ENCODE measurements at places on chromosomes 3 and 15.

GRCh38 chr3:149992416-149993058, 21.8 kb upstream of the PFN2 start:
- DNase-seq, result no peak

GRCh38 chr3:61439122-61439458, 122.3 kb upstream of the PTPRG start:
- no peak for DNase-seq

DNA sequence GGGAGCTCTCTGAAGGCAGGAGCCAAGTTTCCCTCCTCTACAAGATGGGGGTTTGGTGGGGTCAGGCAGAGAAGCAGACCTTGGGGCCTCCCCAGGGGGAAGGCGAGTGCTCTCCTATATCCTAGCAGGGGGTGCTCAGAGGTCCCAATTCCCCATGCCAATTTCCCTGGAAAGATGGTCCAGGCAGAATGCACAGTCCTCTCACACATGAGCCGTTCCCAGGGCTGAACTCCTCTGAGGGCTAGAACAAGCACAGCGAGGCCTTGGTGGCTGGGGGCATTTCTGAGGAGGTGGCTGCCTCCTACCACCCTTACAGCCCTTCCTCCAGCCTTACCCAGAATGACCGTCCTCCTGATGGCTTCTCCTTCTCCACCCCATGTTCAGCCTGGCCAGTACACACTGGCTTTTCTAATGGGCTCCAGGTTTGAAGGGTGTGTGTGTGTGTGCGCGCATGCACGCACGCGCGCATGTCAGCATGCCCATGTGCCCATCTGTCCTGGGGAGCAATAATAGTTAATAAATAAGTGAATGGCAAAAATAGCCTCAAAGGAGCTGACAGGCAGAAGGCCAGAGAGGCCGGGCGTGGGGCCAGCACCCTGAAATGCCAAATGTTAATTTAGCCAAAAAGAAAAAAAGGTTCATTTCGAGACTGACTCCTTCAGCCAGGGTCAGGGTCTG, 24.4 kb downstream of the ADCY5 start:
- no peak for DNase-seq

- no peak for DNase-seq
These were observed 247.4 kb downstream of the WDR72 start for GRCh38 chr15:53512029-53512428.

- no peak for DNase-seq
These were observed 18.5 kb downstream of the PAK2 start for GRCh38 chr3:196757876-196758739.

DNA sequence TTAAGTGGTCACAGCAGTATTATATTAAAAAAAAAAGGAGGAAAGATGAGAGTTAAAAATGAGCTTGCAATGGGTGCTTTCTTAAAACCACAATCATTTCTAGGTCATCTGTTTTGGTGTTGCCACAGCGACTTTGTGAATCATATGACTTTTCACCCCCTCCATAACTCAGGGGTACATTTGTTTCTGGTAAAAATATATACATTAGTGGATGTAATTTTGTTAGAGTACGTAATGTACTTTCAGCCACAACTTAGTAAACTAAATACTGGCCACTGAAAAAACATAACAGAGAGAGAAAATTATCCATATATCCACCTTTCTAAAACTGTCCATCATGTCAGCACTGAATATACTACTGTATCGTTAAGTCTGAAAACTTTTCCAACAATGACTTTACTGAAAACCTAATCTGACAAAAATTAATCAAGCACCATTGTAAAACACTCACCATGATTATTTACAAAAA, 3.4 kb downstream of the ANKRD28 start:
- no peak for DNase-seq

DNA sequence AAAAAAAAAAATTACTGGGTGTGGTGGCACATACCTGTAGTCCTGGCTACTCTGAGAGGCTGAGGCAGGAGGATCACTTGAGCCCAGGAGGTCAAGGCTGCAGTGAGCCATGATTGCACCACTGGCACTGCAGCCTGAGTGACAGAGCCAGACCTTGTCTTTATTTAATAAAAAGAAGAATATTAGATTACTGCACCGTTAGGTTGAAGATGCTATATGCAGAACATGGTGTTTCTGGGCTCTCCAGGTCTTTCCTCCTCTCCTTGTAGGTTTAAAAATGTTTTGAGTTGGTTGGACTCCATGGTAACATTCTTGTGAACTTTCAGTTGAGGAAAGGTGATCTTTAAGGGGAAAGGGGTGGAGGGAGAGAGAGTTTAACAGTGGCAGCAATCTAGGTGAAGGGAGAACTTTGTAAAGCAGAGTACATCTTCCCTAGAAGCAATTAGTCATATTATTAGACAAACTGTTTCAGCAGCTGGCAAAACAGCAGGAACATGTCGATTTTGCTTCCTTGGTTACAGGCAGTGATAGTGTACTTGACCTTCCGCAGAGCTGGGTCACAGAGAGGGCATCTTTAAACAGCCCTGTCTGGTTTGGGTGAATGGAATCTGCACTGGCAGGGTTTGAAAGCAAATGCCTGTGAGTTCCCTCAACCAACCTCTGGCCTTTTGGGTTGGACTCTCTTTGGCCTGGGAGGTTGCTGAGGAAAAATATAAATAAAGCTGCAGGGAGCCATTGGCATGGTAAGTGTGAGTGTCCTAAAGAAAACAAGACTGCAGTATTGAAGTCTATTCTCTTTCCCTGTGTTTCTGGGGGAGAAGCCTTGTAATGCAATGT, 42.8 kb downstream of the NR2C2 start:
- peak; percentile 11 for DNase-seq

- DNase-seq, result no peak
These were observed 27.4 kb upstream of the SLCO2A1 start for GRCh38 chr3:134057006-134057653.

DNA sequence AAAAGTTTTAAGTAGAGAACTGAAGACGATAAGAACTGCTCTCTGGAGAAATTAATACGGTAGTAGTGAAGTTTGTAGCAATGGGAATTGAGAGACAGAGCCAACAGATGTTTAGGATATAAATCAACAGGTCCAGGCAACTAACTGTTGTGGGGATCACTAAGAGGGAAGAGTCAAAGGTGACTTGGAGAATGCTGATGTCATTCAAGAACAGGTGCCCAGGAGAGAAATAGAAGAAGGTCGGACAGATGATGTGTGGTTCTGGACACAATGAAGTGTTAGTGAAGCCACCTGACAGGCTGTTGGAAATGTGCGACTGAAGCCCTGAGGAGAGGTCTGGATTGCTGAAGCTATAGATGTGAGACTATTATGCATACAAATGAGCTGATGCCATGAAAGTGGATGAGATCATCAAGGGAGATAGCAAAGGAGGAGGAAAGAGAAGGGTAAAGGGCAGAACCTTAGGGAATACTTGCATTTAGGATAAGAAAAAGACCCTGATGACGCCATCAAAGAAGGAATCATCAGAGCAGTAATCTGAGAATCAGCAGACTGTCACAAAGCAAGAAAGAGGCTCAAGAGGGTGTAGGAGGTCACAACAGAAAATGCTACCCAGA, 183.7 kb downstream of the FRMD5 start:
- no peak for DNase-seq

DNA sequence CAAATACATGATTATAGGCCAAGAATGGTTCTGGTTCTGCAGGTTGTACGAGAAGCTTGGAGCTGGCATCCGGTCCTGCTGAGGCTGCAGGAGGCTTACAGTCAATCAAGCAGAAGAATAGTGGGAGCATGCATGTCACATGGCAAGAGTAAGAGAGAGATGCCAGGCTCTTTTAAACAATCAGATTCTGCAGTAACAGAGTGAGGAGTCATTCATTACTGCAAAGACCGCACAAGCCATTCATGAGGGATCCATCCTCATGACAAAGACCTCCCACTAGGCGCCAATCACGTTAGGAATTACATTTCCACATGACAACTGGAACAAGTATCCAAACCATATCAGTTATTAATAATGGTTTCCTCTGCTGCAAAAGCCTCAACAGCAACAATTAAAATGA, 536.8 kb downstream of the CADM2 start:
- DNase-seq, result no peak

- no peak for DNase-seq
These were observed 210.9 kb upstream of the TOPAZ1 start for GRCh38 chr3:44030687-44031305.

GRCh38 chr15:59817834-59818233, 128.7 kb upstream of the BNIP2 start:
- DNase-seq, result no peak

- no peak for DNase-seq
These were observed 59.5 kb downstream of the PIK3CB start for GRCh38 chr3:138775254-138775595.

DNA sequence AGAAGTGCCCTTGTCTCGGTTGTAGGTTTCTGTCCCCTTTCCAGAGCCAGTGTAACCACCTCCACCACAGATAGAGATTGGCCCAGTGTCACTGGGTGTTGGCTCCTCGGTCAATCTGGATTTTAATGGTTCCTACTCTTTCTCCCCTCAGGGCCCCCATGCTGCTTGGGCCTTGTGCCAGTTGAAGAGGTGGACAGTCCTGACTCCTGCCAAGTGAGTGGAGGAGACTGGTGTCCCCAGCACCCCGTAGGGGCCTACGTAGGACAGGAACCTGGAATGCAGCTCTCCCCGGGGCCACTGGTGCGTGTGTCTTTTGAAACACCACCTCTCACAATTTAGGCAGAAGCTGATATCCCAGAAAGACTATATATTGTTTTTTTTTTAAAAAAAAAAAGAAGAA, 75.2 kb downstream of the BOC start:
- no peak for DNase-seq

- no peak for DNase-seq
These were observed 42.9 kb downstream of the RLBP1 start for GRCh38 chr15:89178307-89178977.

- DNase-seq, result no peak
These were observed 25.6 kb upstream of the ATG7 start for GRCh38 chr3:11246663-11246970.

- no peak for DNase-seq
These were observed 64.4 kb upstream of the PRICKLE2 start for GRCh38 chr3:64289622-64290021.

DNA sequence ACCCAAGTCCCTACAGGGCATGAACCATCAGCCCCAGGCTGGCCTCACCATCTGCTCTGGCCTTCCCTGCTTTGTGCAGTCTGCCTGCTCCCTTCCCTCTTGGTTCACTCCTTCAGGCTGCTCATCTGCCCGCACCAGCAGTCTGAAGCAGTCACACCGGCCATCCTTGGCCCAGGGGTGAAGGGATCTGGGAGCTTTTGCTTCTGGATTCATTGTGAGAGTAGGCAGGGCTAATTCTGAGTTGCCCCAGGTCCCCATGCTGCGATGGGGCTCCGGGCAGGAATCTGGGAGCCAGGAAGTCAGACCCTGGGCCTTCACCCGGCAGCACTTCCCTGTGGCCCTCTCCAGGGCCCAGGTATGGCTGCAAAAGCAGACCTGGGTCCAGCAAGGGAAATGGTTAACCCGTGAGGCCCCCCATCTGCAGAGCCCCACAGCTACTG, 99.7 kb downstream of the VGLL4 start:
- DNase-seq, result no peak

- no peak for DNase-seq
These were observed 73.1 kb upstream of the BHLHE40 start for GRCh38 chr3:4906107-4906621.

GRCh38 chr3:27657404-27657803, 64.7 kb downstream of the EOMES start:
- no peak for DNase-seq

DNA sequence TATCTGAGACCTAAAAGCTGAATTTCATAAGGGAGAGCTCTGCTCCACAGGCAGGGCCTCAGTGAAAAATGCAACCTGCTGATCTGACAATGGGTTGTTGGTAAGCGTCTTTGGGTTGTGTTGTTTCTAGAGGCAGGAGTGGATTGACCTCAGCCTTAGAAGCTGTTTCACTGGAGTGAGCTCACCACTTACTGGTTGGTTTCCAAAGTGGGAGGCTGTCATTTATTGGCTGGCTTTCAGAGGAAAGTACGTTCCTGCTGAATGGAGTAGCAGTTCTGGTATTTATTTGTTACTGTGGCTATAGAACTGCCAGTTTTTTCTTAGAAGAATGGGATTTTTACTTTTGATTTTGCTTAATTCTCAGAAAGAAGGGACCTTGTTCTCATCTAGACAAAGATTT, 29.3 kb upstream of the COL6A5 start:
- no peak for DNase-seq

- DNase-seq, result no peak
These were observed 57.7 kb downstream of the SUMF1 start for GRCh38 chr3:4409415-4409814.

DNA sequence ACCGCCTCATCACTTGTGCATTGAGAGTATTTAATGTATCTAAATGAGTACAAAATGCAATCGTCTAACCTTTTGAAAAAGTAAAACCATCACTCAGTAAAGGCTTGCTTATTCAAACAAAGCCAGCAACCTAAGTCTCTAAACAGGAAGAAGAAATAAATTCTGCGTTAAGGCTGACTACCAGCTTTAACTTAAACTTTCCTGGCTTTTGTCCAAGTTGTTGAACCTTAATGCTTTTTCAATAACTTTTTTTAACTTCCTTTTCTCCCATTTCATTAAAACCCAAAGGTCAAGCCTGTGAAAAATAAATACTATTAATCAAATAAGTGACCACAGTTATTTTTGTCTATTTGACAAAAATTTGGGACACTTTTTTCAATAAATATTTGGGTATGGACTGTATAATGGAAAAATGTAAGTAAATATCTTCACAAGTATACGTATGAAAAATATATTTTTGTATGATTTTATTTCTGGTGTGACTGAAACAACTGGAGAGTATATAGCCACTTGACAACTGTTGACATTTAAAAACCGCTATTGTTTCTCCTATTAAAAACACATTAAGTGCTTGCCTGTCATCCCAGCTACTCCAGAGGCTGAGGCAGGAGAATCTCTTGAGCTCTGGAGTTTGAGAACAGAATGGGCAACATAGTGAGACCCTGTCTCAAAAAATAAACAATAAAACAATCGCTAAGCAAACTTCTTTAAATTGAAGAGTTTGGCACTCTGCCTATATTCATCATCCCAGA, 2.9 kb downstream of the KLHL24 start:
- DNase-seq, result no peak

DNA sequence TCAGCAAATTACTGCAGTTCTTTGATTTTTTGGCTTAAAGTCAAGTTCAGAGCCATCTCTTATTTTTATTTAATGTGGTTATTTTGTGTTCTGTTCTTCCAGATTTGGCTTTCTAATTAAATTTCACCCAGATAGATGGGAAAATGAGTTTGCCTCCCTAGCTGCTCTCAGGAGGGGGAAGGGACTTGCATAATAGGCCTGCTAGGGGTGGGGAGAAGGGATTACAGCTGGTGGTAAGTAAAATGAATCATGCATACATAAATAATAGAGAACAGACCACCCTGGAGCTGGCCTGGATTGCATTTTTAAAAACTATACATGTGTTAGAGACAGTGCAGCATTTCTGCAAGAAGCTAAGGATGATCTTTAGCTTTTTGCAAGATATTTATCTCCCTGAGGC, 3.9 kb upstream of the PXYLP1 start:
- DNase-seq, result no peak

- peak; percentile 71 for DNase-seq
These were observed 27.5 kb upstream of the CFAP161 start for GRCh38 chr15:81106560-81106959.

DNA sequence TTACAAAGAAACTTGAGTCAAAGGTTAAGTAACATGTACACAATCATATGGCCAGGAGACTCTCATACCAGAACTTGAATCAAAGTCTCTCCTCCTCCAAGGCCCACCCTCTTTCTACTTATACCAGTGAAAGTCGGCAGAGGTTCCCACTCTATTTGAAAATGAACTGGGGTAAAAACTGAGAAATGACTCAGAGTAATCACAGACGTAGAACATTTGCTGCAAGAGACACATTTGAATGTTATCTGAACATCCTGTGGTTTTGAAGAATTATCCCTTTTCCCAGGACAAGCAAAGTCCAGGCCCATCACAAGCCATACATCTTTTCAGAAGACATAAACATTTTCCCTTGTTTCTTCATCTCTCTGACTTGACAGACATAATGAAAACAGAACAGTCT, 55.8 kb downstream of the SHOX2 start:
- DNase-seq, result no peak
